ENCODE measurements at places on chromosomes 16 and 17.

DNA sequence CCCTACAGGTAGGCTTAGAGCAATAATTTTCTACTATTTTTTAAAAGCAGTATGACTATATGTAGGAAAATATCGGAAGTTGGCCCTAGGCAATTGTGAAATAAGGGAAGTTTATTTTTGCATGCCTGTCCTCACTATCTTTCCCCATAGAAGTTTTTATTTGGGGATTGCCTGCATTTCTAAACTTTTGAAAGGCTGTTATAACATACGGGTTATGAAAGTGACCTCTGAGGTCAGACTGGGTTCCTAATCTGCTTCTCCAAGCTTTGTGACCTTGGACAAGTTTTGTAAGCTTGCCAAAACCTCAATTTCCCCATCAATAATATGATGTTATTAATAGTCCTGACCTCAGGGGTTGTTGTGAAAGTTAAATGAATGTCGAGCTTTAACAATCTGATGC is 67.1 kb downstream of the ARHGAP44 start:
- no peak for DNase-seq

DNA sequence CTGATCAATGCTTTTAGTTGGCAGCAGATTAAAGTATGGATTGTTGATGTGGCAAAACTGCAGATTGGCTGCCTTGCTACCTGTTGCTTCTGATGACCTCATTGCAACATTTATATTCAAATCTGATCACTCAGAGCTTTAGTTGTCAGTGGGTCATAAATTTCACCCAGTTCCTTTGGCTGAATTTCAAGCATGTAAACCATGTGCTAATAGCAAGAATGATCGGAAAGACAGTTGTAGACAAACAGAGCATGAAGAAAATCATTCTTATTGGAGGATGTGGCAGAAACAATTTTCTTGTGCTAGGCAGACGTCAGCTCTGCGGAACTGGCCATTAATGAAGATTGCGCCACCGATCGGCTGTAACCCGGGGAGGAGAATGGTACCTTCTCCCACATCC is 346.6 kb upstream of the EEF2KMT start:
- no peak for DNase-seq

GRCh38 chr17:28357901-28358197 is 522 bp upstream of the POLDIP2 start:
- no peak for DNase-seq

- no peak for DNase-seq
Measured at GRCh38 chr17:43967251-43967875, 13.6 kb upstream of the PYY start.

GRCh38 chr16:6897876-6898485 is 434.7 kb upstream of the RBFOX1 start:
- DNase-seq = no peak

Data from anterior cingulate cortex (tissue), 58 donors.